Astrocyte (in vitro differentiated cells and primary cell): ENCODE measurements at places on chromosomes 12 and 14. TPM values are rescaled to one million over a fixed set of nuclear protein-coding genes. Genes with fewer than 3 reads are reported as not detected.
A peak's percentile ranks its signal among the peaks of the same experiment; 100 is the strongest.

PAH gene
- total RNA-seq, result not detected in 2 replicates

GPRC5D gene
- not detected in 2 replicates for total RNA-seq

ZNF891 gene
- 1.2 TPM in 2 replicates for total RNA-seq

DUSP6 gene
- 47.8 and 63.0 TPM in 2 replicates for total RNA-seq

GRCh38 chr12:68350753-68351152 lies 18.6 kb upstream of the MDM1 start:
- DNase-seq, result peak; percentile 59

DNA sequence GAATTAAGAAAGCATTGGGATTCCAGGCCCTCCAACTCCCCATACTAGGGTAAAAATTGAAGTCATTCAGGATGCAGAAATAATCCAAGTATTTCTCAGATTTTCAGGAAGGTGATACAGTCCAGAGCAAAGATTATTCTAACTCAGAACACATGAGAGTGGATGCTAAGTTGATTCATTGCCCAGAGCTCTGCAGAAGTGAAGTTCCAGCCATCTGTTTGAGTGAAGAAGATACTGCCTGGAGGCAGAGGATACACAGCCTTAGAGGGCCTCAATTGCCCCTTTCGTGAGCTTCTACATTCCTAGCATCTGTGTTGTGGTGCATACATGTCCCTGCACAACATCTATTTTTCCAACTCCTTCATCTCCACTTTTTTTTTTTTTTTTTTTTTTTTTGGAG lies 36.9 kb upstream of the SMUG1 start:
- no peak for DNase-seq

DNA sequence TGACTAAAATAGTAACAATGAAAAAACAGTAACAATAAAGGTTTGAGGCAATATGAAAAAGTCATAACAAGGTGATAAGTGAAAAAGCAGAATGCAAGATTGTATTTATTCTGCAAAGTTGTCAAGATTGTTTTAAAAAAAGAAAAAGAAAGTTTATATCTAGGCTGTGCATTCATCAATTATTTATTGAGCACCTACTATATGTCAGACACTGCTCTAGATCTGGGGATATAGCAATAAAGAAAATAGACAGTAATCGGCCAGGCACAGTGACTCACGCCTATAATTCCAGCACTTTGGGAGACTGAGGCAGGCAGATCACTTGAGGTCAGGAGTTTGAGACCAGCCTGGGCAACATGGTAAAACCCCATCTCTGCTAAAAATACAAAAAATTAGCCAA lies 3.8 kb downstream of the PLA2G1B start:
- no peak for DNase-seq

GRCh38 chr12:8677362-8677761 lies 14.7 kb upstream of the MFAP5 start:
- no peak for DNase-seq

DNA sequence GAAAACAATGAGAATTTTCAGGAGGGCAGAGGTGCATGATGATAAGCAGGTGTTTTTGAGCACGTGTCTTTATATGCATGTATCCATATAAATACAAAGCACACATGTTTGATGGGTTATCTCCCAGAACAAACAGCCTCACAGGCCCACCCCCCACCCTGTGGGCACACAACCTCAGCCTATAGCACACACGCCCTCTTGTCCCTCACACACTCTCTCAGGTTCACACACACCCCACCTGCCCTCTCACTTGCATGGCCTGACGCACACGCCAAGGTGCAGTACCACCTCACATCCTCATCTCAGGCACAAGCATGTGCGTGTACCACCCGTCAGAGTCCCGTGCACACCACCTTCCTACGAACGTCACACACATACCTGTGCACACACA lies 8.6 kb upstream of the KRT8 start:
- DNase-seq, result no peak
